ENCODE measurements at places on chromosomes 1 and 21.

- DNase-seq = no peak
These were observed 1.8 kb upstream of the KIAA2013 start for GRCh38 chr1:11927866-11928592.

GRCh38 chr21:37064841-37065240 lies 8.0 kb downstream of the PIGP start:
- DNase-seq = no peak

- DNase-seq = no peak
These were observed 204.7 kb downstream of the LHX8 start for GRCh38 chr1:75338616-75339483.

DNA sequence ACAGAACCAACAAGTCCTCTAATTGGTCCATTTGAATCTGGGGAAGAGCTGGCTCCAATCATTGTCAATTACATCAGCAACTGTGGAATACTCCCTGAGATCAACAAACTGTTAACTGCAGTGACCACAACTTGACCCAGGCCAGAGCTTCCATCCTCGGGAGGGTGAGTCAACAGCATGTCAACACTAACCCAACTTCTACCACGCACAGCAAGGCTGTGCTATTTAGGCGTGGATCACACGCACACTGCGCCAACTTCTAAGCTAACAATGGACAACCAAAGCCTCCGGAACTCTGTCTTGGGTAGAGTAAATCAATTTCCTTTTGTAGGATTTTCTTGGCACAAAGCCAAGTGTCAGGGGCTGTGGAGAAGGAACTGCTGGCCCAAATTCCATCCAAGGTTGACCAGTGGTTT lies 30.4 kb downstream of the APP start:
- no peak for DNase-seq

GRCh38 chr1:4745560-4745959 lies 91.2 kb downstream of the AJAP1 start:
- DNase-seq = no peak

DNA sequence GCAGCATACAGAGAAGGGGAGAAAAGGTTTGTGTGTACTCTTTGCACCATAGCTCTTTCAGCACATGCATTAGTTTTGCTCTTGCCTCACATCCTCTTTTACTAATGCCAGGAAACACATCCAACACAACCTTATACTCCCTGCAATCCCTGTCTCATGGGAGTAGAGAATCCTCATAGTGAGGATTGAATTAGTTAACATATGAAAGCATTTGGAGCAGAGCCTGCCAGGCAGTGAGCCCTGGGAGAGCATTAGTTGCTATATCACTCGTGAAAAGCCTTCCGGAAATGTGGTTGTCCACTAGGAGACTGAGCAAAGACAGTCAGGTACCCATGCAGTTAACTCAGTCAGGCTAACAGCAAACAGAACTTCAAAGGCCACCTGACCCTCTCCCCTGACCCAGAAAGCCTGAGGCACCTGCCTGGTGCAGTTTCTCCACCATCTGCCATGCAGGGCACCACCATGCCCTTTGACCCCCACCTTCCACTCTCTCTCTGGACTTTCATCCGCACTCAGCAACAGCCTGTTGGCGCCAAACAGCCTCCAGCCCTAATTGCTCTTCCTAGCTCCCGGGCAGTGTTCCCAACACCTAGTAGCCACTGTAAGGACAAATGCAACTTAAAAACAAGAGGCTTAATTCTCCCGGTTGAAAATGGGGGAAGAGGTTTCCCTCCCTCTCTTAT lies 14.9 kb upstream of the AGT start:
- DNase-seq = no peak

- no peak for DNase-seq
These were observed 75.1 kb downstream of the UCHL5 start for GRCh38 chr1:192984080-192984479.

DNA sequence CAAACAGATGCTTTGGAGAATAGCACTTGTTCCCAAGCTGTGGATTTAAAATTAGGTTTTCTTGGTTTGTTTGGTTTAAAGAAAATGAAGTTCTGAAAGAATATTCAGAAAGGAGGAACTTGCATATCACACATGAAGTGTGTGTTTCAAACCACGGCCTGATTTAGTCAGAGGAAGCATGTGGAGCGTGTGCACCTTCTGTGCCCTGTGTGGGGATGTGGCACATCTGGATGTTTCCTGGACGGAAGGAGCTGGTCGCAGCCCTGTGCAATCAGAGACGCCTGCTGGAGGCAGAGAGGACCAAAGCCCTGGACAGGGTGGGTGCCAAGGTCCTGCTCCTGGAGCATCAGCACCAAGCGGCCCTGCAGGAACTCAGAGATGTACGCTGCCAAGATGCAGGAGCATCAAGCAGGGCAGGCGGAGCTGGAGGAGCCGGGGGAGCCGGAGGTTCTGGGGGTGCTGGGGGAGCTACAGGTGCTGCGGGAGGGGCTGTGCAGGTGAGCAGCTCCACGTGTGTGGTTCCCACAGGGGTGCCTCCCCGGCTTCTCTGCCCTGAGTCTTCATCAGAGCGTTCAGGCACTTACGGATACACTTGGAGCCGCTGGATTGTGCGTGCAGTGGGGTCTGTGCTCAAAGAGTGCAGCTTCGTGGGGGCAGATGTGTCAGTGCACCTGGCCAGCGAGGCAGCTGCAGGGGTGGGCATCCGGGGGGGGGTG lies 45.7 kb downstream of the PCNT start:
- DNase-seq = no peak

- DNase-seq = no peak
These were observed 66.1 kb downstream of the CYYR1 start for GRCh38 chr21:26506956-26507355.

DNA sequence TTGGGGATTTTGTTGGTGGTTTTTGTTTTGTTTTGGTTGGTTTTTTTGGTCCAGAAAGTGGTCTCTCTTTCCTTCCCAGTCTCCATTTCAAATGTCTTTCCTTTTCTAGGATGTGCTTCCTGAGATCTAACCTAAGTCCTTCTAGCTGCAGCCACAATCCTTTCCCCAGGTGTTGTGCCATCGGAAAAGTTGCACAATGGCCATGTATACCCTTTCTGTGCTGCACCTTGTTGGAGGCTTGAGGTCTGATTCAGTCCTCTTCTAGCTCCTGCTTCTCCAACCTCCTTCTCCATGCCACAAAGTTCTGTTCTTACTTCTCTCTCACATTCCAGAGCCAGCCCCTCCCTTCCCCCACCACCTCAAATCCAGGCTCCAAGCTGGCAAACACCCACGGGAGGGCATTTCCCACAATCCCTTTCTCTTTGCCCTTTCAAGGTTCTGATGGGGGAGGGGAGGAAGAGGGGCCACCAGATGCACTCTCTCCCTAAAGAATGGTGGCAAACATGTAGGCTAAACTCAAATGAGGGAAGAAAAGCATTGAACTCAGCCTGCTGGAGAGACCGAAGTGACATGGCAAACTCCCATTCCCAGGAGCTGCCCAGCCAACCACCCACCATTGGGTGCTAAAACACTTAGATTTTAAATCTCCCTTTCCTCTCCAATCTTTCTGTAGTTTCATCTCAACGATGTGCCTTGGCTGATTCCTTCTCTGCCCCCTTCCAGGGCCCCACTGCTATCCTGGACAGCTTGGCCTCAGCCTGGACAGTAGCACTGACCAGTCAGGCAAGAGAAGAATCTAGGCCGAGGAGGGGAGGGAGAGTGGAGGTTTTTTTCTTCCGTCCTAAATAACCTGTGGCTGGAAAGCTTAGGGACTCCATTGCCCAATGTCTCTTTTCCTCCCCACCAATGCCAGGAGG lies 2.9 kb downstream of the KCNJ10 start:
- DNase-seq = no peak

Measured in right forelimb (tissue), 1 donor.